ENCODE measurements at places on chromosomes 7 and 10.

DNA sequence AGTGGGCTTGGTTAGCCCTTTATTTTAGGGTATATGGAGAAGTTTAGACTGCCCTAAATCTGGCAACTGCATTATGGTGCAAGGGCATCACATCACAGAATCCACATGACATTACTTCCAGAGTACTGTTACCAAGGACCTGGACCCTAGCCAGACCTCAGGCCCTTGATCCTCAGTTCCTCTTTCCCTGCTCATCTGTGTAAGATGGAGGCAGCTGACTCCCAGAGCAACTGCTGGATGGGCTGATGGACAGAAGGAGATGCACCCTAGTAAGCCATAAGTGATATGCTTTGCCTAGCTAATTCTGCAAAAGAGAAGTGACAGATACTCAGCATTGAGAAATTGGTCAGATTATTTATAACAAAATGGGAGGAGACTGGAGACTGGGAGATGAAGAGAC, 131.7 kb downstream of the DYNC1I1 start:
- DNase-seq, result no peak

DNA sequence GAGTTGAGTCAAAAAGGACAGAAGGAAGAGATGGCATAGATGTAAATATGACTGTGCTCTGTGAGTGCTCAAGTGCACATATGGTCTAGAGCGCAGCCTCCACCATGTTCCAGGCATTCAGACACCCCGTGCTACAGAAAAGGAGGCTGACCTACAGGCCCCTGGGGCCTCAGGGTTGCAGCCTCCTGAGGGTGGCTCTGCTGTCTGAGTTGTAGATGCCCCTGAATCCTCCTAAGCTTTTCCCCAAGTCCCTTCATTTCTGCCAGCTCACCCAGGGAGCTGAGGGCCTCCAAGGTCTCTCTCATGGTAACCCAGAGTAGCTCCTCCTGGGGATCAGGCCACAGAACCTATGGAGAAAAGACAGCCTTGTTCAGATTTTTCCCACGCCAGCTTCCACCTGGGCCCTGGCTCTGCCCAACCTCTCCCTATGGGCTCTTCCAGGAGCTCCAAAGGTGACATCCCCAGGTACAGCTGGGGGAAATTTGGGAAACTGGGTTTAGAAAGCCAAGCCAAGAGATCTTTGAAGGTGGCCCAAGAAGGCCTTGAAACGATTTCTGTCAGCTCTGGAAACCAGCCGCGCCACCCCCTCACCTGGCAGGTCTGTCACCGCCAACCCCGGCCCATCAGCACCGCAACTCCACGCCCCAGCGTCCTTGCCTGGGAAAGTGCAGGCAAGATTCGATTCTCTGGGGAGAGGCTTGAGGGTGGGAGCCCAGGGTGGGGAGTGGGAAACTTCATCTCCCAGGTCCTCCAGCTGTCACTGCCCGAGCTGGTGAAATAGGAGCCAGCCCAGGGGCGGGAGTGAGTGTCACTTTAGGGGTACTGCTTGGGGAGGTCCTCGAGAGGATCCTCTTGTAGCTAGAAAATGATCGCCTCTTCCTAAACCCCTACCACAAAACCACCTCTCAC, 2.4 kb downstream of the ZNF467 start:
- DNase-seq, result no peak

DNA sequence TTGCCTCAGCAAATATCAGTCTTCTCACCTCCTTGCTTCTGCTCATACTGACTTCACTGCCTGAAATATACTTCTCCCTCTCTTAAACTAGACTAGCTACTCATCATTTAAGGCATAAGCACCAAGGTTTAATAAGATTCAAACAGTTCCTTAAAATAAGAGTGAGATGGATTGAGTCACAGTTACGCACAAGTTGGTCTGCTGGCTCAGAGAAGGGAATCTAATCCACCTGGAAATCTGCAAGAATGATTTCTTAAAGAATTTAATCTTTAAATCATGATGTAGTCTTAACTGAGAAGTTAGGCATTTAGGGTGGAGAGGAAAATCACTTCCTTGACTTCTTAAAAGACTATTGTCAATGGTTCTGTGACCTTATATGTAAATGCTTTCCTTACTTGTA, 56.2 kb upstream of the TMEM140 start:
- DNase-seq, result no peak

GRCh38 chr7:25098096-25099046, 26.7 kb downstream of the CYCS start:
- peak; percentile 18 for DNase-seq

- no peak for DNase-seq
These were observed 63.1 kb downstream of the EEPD1 start for GRCh38 chr7:36216063-36216684.

DNA sequence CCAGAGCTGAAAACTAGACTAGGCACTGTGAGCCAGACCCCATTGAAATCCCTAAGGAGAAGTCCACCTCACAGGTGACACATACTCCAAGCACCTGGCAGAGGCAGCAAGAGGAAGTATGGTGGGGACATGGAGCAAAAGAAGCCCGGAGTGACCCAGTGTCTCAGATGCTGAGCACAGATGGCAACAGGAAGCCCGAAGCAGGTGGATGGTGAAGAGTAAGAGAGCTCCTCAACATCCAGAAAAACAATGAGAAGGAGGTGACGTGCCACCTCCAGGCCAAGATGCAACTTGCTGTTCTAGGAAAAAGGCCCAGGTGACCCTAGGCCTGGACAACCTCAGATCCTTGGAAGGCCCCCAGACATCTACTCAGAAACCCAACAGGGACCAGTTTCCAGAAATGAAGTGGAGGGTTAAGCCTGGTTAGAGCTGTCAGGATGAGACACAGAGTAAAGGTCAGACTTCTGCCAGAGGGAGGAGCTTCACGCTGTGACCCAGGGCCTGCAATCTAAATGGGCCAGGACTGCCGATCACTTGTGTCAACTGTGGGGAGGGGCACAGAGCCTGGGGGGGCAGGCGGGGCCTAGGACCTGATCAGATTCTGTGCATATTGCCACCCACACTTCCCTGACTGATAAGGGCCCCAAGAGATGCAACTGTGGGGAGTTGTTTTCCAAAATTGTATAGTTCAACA, 2.4 kb upstream of the COBL start:
- DNase-seq, result no peak

GRCh38 chr7:155166673-155167370, 96.7 kb downstream of the HTR5A start:
- no peak for DNase-seq

DNA sequence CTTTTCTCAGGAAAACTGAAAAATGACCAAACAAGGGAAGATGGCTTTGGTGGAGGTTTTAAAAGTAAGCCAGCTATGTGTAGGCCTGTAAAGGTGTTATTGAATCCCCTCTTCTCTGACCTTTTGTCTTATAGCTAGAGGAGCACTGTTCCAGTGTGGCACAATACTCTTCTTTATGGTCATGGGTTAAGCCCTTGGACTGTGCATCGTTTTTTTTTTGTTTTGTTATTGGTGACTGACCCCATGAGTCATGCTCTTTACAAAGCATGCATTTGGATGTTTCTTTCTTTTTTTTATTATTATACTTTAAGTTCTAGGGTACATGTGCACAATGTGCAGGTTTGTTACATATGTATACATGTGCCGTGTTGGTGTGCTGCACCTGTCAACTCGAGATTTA, 19.6 kb upstream of the FAM25A start:
- DNase-seq, result no peak

- no peak for DNase-seq
These were observed 24.2 kb upstream of the SHH start for GRCh38 chr7:155836216-155837125.

DNA sequence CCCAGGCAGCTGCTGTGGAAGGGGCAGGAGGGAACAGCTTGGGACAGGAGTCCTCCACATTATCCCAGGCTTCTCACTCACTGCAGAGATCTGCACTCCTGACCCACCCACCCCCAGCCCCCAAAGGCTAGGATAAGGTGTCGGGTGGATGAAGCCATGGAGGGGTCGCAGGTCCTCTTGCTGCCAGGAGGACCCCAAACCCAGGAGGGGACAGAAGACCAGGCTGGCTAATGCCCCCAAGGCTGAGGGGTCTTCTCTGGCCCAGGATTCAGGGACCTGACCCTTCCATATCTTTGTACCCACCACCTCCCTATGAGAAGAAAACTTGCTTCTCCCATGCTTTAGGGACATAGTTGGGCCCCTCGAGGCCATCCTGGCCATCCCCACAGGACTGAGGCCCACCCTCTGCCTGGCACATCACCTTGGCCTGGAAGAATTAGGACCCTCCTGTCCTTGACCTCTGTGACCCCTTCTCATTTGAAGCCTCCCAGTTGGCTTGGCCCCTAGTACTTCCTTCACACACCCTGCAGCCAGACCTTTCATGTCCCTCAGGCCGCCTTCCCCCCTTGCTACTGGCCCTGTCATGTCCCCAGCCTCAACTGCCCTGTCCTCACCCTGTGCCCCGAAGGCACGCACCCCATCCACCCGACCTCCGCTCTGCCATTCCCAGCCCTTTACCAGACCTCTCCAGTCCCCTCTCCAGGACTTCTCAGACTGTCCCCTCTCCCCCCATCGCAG, 21.6 kb downstream of the KCNH2 start:
- no peak for DNase-seq

GRCh38 chr10:61933859-61934555, 32.5 kb downstream of the ARID5B start:
- no peak for DNase-seq

DNA sequence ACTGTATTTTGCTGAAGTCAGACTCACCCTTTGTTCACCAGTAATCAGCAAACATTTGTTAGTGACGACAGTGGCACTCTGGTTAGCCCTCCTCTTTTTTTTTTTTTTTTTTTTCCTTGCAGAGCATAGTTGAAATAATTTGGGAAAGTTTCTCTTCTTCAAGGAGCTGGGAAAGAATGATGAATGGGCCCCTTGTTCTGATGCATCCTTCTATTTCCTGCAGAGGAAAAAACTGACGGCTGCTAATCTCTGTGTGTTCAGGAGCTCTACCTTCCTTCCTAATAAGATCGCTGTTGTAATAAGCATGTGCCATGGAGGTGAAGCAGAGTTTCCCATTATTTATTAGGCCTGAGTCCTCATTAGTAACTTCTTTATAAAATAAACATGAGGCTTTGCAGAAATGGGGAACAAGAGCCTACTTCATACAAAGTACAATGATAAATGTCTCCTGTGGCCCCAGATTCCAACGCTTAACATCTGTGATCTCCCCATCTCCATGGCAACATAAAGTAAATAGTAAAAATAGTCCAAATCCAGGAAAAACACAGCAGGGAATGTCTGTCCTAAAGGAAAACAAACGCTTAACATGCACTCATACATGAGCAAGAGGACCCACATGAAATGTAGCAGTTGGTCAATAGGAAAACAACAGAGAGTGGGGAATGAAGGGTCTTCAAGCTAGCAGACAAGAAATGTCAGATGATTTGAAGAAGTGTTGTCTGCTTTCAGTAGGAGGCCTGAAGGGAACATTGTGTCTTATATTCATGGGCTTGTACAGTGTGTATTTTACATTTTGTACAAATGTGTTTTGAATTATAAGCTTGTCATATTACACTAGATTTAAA, 59.1 kb upstream of the CALD1 start:
- no peak for DNase-seq

- DNase-seq, result no peak
These were observed 53.3 kb upstream of the SAMD8 start for GRCh38 chr10:75058161-75058560.

GRCh38 chr10:114386452-114386851, 17.9 kb downstream of the AFAP1L2 start:
- no peak for DNase-seq

- DNase-seq, result no peak
These were observed 317.4 kb upstream of the SP8 start for GRCh38 chr7:21104124-21104500.

Data from stimulated activated CD4-positive, alpha-beta T cell treated with anti-CD3 and anti-CD28 coated beads, Interleukin-1b, Interleukin-23, amount 100 ng/mL, for 1 hour (primary cell).